HS-5 (cell line): ENCODE measurements at places on chromosomes 4 and X.

DNA sequence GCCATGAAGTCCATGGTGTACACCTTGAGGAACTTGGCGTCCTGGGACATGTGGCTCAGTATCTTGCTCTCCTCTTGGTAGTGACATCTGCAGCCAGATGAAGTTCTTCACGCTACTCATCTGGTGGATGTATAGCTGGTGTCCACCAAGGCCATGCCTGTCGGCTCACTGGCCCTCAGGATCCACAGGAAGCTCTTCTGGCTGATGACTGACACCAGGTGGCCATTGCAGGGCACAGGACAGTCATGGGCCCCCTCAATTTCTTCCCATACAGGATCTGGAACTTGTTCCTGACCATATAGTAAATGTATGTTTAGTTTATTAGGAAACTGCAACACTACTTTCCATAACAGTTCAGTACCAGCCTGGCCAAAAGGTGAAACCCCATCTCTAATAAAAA is 10.3 kb upstream of the CLCN5 start:
- no peak for DNase-seq

- no peak for DNase-seq
Measured at GRCh38 chr4:26634237-26634636, 50.4 kb downstream of the TBC1D19 start.

DNA sequence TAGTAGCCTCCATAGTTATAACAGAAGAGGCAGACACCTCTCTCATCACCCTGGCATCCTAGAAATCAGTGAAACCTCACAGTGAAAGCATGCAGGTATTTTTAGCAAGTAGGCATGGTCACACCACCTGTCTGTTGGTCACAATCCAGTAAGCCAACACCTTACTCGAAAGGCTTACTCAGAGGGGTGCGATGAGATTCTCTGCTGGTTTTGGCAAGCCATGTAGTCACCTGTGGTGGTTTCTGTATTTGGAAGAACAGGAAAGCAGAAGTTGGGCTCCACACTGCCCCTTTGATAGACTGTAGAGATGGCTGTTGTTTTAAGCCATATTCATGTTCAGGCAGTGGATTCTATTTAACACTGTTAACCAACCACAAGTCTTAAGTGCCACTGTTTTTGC is 134.7 kb downstream of the DCLK2 start:
- no peak for DNase-seq

DNA sequence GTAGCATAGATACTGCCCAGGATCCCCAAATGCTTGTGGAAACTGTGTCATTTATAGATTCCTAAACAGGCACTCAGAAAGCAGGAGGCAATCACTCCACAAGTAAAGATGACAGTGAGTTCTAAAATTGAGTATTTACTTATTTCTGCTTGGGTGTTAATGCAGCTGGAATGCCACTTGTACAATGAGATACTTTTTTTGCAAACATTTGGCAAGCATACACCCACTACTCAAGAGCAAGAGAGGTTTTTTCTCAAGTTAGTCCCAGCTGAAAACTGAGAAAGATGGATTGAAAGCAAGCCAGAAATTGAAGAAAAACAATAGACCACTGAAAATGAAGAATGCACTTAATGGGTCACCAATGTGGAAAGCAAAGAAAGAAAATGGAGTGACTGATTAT is 22.5 kb downstream of the GABRA3 start:
- DNase-seq, result no peak

DNA sequence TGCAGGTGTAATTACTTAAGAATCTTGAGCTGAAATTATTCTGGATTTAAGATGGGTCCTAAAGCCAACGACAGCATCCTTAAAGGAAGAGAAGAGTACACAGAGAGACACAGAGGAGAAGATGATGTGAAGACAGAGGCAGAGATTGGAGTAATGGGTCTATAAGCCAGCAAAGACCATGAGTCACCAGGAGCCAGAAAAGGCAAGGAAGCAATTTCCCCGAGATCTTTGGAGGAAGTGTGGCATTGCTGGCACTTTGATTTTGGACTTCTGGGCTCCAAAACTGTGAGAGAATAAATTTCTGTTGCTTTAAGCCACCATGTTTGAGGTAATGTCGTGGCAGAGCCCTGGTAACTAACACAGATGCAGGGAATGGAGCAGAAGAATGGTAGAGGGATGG is 32.4 kb upstream of the LGI2 start:
- DNase-seq, result no peak

DNA sequence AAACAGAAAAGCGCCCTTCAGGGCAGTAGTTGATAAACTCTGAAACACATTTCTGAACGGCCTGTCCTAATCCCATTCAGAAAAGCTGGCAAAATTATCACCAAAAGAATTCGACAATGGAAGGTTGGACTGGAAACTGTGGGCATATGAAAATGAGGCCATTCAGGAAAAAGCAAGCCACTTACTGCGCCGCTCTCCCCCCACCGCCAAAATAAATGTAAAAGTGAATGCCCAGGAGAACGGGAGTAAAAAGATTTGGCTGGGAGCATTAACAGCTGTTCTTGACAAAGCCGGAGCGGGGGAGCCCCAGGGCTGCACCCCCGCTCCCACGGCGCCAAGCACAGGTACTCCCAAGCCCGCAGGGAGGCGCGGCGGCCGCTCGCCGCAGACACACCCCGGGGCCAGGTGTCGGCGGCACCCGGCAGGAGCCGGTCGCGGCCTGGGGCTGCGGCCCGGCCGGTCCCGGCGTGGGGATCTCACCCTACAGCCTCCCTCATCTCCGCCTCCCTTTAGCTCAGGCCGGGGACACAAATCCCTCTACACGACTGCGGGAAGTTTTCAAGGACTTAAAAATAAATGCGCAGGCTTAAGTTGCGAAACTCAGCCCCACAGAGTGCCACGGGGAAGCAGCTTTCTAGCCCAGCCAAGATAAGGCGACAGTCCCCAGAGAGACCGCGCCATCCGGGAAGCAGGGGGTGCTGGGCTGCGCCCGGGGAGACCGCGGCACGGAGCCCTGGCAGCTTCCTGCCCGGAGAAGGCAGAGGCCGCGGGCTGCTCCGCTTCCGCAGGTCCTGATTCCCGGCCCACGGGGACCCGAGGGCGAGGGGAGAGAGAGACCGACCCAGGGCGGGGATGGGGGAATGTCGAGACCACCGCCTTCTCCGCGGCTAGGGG is 593 bp downstream of the SH3RF1 start:
- no peak for DNase-seq

DNA sequence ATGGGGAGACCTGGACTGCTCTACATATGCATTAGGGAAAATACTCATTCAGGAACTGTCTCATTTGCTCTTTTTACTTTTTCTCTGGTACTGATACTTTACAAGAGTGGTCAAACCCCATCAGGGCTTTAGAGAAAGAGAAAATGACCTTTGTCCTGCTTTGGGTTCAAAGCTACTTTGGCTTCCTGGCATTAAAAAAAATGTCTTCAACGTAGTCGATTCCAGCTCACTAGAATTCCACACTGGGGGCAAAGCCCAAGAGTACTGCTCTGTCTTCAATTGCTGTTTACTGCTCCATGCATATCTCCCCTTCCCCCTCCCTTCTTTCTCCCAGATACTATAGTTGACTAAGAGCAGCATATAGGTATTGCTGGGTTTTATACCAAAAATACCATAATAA is 98.0 kb downstream of the PAPSS1 start:
- no peak for DNase-seq

DNA sequence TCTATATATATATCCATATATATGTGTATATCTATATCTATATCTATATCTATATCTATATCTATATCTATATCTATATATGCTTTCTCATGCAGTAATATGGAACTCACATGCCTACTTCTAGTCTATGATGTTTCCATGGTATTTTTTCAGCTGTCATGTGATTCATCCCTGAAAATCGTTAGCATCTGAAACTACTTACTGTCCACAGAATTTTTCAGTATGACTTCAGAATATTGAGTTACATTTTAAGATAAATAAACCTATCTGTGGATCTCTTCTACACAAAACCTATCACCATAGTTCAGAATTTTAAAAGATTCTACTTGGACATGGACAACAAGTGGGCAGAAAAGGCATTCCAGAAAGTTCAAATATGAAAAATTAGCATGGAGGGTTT is 855.1 kb upstream of the INTU start:
- DNase-seq, result peak; percentile 73

DNA sequence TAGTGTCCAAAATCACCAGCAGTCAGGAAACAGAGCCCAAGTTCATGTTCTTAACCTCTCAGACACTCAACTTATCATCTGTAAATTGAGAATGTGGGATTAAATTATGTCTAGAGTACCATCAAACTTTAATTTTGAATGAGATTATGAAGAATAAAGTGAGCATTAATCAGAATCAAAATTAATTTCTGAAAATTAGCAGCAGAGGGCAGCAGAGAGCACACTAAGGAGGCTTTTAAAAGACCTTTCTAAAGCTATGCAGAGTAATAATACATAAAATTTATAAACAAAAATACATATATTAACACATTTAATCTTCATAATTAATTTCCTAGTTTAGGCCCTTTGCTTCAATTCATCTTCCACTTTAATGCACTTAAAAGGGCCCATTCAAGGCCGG is 7.1 kb downstream of the TASL start:
- DNase-seq, result no peak

DNA sequence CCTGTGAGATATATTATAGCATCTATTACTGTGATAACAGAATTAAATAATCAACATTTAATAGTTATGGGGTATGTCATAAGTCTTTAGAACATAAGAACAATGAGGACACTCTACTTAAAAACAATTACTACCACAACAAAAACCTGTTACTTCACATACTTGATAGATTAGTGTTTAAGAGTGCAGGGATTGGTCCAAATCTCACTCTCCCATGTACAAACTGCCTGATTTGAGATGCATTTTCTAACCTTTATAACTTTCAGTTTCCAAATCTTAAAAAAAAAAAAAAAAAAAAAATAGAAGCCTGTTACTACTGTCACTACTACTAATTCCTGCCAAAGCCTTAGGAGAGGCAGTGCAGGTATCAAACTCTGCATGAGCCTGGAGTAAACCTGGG is 5.6 kb downstream of the PCDH18 start:
- no peak for DNase-seq

- no peak for DNase-seq
Measured at GRCh38 chr4:168496834-168497233, at the start of gene PALLD. TSS of gene PALLD (plus strand) at chr4:168497052.

- no peak for DNase-seq
Measured at GRCh38 chr4:173319696-173320095, 14.5 kb downstream of the HMGB2 start.

DNA sequence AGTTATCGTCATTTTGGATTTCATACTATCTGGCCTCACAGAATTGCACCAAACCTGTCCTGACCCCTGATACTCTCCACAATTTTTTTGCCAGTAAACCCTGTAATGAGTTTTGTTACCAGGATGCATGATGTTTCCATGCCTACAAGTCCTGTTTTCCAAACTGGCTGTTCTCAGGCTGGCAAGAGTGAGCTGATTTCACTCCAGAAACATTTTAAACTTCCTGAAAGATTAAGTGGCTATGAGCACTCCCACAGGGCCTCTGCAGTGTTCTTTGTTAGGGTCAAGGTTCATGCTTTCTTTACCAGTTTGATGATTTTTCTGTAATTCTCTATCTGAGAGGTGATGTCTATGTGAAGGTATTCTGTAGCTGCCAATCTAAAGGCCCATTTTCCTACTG is 31.7 kb upstream of the PDLIM3 start:
- no peak for DNase-seq

- DNase-seq, result no peak
Measured at GRCh38 chr4:87559090-87559837, 30.1 kb upstream of the SPARCL1 start.

DNA sequence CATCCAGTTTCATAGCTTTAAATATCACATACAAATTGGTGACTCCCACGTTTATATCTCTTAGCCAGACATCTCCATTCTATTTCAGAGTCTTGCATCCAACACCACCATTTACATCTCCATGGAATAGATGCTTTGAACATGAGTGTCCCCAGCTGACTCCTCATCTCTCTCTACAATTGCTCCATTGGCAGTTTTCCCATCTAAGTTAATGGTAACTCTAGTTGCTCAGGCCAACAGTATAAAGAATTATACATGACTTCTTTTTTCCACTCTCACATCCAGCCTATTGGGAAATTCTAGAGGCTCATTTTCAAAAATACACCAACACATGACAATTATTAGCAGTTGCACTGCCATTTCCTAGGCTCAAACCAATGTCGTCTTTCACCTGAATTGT is 388.2 kb downstream of the STIM2 start:
- DNase-seq, result no peak

DNA sequence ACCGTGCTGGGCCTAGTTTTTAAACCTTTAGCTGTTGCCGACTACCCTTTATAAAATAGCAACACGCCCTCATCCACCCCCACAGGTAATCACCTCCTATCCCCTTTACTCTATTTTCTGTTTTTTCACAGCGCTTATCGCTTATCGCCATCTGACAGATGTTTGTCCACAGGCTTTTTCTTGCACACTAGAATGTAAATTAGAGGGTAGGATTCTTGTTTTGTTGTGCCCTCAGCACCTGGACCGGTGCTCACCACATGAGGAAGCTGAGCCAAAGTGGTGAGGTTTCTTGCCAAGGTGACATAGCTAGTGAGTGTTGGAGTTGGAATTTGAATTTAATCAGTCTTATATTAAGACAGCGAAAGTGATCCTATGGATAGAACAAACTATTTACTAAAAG is 2.9 kb upstream of the RBBP7 start:
- DNase-seq, result no peak

- DNase-seq, result no peak
Measured at GRCh38 chrX:110157444-110157843, 154.5 kb downstream of the TMEM164 start.

- DNase-seq, result peak; percentile 58
Measured at GRCh38 chr4:175412746-175413145, 399.3 kb downstream of the GPM6A start.

GRCh38 chr4:26402458-26402857 is 81.6 kb downstream of the RBPJ start:
- no peak for DNase-seq

GRCh38 chr4:184039963-184040383 is 134.9 kb downstream of the STOX2 start:
- no peak for DNase-seq

- DNase-seq, result no peak
Measured at GRCh38 chrX:87337267-87337666, 180.3 kb upstream of the KLHL4 start.

- DNase-seq, result no peak
Measured at GRCh38 chrX:105527759-105528158, 294.6 kb upstream of the NRK start.

- DNase-seq, result no peak
Measured at GRCh38 chr4:38715050-38715449, 51.1 kb downstream of the KLF3 start.

- no peak for DNase-seq
Measured at GRCh38 chrX:143694885-143695284, 25.7 kb downstream of the SPANXN2 start.

- no peak for DNase-seq
Measured at GRCh38 chrX:132277953-132278614, 58.8 kb upstream of the RAP2C start.

DNA sequence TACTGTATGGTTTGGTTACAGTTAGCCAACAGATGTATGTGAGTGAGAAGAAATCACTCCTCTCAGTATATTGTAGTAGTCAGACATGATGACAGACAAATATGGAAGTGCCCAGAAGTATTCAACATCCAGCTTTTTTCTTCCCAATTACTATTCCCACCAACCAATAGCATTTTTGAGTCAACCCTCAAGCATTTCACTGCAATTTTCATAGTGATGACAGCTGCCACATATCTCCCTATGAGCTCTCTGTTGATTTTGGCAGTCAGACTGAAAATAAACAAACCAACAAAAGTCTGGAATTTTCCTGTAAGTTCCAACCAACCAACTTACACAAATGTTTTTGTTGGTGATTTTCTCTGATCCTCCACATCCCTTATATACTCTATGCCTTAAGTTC is 8.2 kb upstream of the TRAM1L1 start:
- DNase-seq, result no peak
